ENCODE measurements at places on chromosomes 1 and 21.

GRCh38 chr1:15799928-15800835, 7.3 kb downstream of the UQCRHL start:
- DNase-seq = peak; percentile 37

- no peak for DNase-seq
Observed at GRCh38 chr1:64323882-64324281, 120.5 kb downstream of the UBE2U start.

DNA sequence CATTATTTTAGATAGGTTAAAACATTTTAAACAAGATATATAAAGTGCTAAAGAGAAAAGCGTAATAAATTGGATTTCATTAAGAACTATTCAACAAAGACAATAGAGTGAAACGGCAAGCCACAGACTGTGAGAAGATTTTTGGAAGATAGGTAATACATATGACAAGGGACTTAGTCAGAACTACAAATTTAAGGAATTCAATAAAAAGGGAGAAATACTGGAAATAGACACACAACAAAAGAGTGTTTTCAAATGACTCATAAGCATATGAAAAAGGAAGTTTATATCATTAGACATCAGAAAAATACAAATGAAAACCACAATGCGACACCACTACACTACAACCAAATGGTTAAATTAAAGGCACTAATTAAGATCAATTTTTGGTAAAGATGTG, 90.5 kb downstream of the GDAP2 start:
- DNase-seq = no peak

DNA sequence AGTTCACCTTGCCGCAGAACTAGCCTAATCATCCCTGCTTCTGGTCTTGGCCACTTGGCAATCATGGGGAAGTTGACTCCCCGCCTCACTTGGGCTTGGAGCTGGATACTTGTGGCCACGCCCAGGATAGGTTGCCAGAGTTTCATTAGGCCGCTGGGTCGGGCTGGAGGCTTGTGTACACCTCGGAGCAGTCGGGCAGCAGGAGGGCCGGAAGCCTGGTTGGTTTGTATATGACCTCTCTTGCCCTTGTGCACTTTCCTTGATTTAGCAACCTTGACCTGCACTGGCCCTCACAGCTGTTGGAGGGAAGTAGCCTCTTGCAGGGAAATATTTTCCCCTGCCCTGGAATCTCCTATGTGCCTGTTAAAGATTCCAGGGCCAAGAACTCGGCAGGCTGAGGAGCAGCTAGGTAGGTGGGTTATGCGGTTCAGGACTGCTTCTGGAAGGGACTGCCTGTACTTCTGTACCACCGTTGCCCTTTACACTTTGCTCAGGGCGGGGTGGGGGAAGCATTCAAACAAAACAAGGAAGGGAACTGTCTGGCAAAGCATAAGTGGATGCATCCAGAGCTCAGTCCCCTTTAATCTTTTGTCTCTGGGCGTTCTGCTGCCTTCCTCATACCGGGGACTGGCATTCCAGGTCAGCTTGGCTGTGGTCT, 83.5 kb downstream of the UCK2 start:
- no peak for DNase-seq

- no peak for DNase-seq
Observed at GRCh38 chr1:94888201-94888600, 38.7 kb downstream of the CNN3 start.

- no peak for DNase-seq
Observed at GRCh38 chr1:46464013-46464548, 25.6 kb upstream of the DMBX1 start.

- no peak for DNase-seq
Observed at GRCh38 chr1:27391511-27392095, 819 bp upstream of the GPR3 start.

DNA sequence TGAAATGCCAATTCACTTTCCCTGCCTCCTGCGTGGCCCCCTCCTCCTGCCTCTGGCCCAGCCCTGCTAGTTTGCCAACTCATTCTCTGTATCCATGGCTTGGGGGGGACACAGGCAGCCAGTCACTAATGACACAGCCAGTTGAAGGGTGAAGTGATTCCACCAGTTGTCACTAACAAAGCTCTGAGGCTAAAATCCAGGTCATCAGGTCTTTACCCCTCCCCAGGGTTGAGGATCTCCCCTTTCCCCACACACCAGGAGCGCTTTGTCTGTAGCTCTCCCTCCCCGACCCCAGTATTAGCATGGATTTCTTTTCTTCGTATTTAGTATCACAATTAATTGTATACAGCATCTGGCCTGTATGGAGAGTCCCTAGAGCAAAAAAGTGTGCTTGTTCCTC, 394.1 kb downstream of the RRAGC start:
- DNase-seq = no peak

DNA sequence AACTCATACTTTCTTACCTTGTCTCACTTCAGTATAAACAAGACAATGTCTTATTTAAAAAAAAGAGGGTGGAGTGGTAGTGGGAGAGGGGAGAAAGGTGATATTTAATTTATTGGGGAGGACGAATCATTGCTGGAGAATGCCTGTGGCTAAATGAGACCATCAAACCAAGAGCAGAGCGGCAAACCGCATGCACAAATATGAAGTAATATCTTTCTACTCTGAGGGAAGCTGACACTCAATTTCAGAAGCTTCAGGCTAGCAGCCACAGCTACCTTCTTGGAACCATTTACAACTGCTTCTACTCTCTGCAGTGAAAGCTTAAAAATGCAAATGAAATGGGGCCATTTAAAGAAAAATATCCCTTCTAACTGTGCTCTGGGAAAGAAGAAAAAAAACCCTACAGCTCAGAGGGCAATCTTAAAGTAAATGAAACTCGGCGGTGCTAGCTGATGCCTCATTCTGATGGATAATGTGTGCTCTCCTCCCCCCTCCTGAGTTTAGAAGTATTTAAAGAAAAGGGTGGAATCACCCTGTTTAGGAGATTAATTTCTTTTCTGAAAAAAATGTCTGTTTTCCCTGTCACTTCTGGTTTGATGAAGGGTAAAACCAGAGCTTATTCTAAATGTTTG, 178.2 kb upstream of the CAMK1G start:
- DNase-seq = no peak

DNA sequence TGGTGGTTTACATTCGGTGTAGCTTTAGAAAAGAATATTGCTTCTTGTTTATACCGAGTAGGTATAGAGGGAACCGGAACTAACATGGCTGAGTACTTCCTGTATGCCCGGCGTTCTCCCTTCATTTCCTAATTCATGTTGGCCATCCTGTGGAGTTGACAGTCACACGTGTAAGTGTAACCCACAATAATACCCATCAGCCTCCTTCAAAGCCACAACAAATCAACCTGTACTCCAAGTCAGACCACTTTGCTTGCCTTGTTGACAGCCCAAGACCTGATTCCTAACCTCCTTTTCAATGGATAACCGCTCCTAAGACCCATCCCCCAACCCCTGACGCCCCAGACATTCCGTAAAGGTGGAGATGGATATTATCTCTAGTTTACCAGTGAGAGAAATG, 42.1 kb downstream of the UBE2U start:
- no peak for DNase-seq

DNA sequence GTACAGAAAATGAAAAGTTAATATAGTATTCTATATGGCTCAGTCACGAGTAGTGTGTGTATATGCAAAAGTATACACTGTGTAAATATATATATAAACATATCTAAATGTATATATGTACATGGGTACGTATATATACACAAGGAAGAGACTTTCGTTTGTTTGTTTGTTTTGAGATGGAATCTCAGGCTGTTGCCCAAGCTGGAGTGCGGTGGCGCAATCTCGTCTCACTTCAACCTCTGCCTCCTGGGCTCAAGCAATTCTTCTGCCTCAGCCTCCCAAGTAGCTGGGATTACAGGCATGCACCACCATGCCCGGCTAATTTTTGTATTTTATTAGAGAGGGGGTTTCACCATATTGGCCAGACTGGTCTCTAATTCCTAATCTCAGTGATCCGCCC, 16.4 kb downstream of the IL12RB2 start:
- no peak for DNase-seq

GRCh38 chr21:45804809-45805313, 161.3 kb downstream of the PCBP3 start:
- DNase-seq = no peak

- DNase-seq = no peak
Observed at GRCh38 chr1:243508303-243508713, 252.5 kb downstream of the SDCCAG8 start.

GRCh38 chr1:117231748-117232373, 21.1 kb upstream of the VTCN1 start:
- no peak for DNase-seq

DNA sequence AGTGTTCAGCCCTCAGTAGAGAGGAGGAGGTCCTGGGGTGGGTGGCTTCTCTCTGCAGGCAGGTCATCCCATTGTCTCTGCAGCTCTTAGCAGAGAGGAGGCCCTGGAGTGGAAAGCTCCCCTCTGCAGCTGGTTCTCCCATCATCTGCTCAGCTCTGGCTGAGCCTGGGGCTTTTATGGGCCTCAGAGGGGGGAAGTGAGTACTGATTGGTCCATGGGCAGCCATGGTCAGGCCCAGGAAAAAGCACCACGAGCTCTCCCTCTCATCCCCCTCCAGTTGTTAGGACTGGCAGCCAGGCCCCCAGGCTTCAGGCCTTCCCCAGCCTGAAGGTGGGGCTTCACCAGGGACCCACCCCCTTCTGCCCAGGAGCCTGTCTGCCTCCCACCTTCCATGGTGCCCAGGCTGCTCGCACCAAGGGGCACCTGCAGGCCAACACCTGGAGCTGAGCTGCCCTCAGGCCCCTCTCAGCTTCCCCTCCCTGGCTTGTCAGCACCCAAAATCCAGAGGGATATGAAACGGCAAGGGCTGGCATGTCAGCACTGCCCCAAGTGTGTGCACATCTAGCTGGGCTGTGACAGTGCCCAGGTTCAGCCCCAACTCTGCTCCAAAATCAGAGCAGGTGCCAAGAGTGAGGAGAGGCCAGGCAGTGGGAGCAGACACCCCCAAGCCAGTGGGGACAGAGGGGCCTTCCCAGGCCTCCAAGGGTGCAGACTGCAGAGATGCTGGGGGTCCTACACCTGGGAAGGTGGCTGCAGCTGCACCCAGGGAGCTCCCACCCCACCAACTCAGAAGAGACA, 449.0 kb downstream of the MATN1 start:
- DNase-seq = no peak

Measured in HEK293T (cell line).